Mononuclear cell (primary cell): ENCODE measurements at places on chromosomes 11 and 22. TPM values are rescaled to one million over a fixed set of nuclear protein-coding genes. Genes with fewer than 3 reads are reported as not detected.

GRIA4 gene
- not detected for total RNA-seq

RASD2 gene
- total RNA-seq = 0.52 TPM

KIF18A gene
- 6.2 TPM for total RNA-seq

MAML2 gene
- total RNA-seq = 48.2 TPM

PNPLA5 gene
- not detected for total RNA-seq

MUC6 gene
- under 0.01 TPM for total RNA-seq

MS4A3 gene
- 0.31 TPM for total RNA-seq

DDI1 gene
- not detected for total RNA-seq

RCOR2 gene
- total RNA-seq = not detected

ME3 gene
- 4.2 TPM for total RNA-seq

PRDM11 gene
- total RNA-seq = 0.73 TPM

LIPT2 gene
- 10.5 TPM for total RNA-seq

OR4D5 gene
- total RNA-seq = not detected

MTA2 gene
- 102 TPM for total RNA-seq

MPPED2 gene
- 0.21 TPM for total RNA-seq

MSANTD4 gene
- total RNA-seq = 9.7 TPM

TNNT3 gene
- total RNA-seq = 5.1 TPM

SMIM35 gene
- 0.21 TPM for total RNA-seq

SHANK2 gene
- total RNA-seq = 0.21 TPM

SAA4 gene
- total RNA-seq = not detected

ALG9 gene
- 23.7 TPM for total RNA-seq

ADORA2A gene
- total RNA-seq = 34.3 TPM

OR51I1 gene
- total RNA-seq = not detected

HOATZ gene
- total RNA-seq = not detected

TECTA gene
- 0.10 TPM for total RNA-seq

SOX6 gene
- total RNA-seq = 0.10 TPM

MAPK8IP2 gene
- total RNA-seq = 0.10 TPM

USH1C gene
- not detected for total RNA-seq

SLC35E4 gene
- 4.4 TPM for total RNA-seq

TSKU gene
- total RNA-seq = not detected

TEX54 gene
- 2.4 TPM for total RNA-seq

TRIM49 gene
- not detected for total RNA-seq

LRRN4CL gene
- total RNA-seq = not detected

OR6A2 gene
- total RNA-seq = not detected

ALDH3B2 gene
- total RNA-seq = not detected

ETS1 gene
- 317 TPM for total RNA-seq

CDC42EP2 gene
- not detected for total RNA-seq

CCDC81 gene
- 0.21 TPM for total RNA-seq

CSF2RB gene
- total RNA-seq = 17.4 TPM

FOLR2 gene
- total RNA-seq = 3.3 TPM

CNGA4 gene
- total RNA-seq = 0.21 TPM
